ENCODE measurements at places on chromosomes 16 and 17.
A peak's percentile ranks its signal among the peaks of the same experiment; 100 is the strongest.

GRCh38 chr16:88618182-88618955 is 20.0 kb upstream of the IL17C start:
- no peak for DNase-seq

DNA sequence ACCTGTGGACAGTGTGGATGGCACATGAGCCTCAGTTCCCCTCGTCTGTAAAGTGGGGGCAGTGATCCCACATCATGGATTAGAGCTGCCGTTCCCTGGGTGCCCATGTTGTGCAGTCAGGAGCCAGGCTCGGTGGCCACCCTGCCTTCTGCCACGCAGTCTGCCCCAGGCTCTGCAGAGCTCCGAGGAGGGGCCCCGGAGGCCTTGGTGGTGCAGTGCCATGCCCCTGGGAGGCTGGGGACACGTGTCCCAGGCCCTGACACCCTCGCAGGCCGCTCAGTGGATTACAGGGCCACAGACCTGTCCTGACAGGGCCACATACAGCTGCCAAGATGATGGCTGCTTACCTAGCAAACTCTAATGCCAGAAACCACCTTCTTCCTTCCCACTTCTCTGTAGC is 59.7 kb upstream of the ZNF469 start:
- no peak for DNase-seq

DNA sequence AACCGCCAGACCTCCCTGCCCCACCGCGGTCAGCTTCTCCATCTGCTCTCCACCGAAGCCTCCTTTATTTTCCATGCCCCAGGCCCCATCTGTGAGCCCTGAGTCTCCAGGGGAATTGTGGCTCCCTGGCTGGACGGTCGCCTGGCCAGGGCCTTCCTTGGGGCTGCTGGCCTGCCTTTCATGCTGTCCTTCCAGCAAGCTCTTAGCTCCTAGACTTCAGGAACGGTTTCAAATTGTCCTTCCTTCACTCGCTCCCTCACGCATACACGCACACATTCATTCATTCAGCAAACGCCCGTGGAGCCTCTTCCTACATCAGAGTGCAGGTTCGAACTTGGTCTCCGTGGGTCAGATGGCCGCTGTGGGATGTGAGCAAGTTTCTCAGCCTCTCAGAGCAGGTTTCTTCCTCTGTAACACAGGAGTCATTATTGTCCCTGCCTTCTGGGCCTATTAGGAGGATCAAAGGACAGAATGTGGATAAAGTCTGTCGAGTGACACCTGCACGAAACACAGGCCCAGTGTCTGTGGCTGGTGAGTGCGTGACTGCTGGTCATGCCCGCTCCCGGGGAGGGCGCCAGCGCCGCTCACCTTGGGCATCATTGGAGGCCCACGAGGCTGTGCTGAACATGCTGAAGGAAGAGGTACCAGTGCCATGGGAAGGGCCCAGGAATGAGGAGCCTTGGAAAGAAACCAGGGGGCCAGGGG is 18.7 kb upstream of the GSE1 start:
- no peak for DNase-seq

DNA sequence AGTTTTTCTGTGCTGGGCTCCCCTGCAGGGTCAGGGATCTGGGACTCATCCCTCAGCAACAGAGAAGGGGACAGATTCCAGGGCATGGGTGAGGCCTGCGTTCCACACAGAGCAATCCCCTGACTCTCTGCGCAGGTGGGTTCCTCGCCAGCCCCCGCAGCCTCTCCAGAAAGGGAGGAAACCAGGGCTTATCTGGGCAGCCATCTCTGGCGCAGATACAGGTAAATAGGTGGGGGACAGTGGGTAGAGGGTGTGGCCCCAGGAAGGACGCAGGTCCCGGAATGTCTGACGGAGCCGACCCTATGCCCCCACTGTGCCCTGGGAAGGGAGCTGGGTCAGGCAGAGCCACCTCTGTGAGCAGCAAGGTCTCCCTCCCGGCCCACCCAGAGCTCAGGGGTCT is 23.2 kb downstream of the PIEZO1 start:
- no peak for DNase-seq

- DNase-seq: peak; percentile 43
These were observed 15.6 kb downstream of the TLE7 start for GRCh38 chr16:71426069-71426879.

DNA sequence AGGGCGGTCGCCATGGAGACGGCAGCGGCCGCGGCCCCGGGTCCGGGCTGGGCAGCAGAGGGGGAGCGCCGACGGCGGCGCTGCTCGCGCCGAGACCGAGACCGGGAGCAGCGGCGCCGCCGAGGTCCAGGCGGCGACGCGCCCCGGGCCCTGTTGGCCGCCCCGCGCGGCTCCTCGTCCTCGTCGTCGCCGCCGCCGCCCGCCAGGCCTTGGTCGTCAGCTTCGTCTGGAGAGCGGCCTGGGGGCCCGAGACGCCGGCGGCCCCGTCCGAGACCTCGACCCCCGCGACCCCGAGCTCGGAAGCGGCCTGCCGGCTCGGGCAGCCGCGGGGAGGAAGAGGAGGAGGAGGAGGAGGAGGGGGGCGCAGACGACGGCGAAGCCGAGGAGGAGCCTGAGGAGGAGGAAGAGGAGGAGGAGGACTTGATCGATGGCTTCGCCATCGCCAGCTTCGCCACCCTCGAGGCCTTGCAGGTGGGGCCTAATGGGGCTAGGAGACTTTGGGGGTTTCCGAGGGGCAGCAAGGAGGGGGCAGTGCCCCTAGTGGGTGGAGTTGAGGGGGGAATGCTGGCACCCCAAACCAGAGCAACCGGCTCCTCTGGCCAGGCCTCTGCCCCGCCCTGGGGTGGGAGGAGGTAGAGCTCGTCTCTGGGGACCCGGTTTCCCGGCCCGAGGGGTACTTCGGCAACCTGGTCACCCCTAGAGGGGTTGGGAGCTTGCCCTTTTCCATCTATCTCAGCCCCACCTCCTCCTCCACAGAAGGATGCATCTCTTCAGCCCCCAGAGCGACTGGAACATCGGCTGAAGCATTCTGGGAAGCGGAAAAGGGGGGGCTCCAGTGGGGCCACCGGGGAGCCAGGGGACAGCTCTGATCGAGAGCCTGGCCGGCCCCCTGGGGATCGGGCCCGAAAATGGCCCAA is 1.5 kb downstream of the FBRS start:
- DNase-seq: no peak

- peak; percentile 84 for DNase-seq
These were observed 290 bp downstream of the TLCD1 start for GRCh38 chr17:28725660-28726225.

- no peak for DNase-seq
These were observed 389.1 kb downstream of the HAPSTR1 start for GRCh38 chr16:9480503-9480902.

GRCh38 chr17:82104797-82105416 is 6.9 kb upstream of the FASN start:
- no peak for DNase-seq

DNA sequence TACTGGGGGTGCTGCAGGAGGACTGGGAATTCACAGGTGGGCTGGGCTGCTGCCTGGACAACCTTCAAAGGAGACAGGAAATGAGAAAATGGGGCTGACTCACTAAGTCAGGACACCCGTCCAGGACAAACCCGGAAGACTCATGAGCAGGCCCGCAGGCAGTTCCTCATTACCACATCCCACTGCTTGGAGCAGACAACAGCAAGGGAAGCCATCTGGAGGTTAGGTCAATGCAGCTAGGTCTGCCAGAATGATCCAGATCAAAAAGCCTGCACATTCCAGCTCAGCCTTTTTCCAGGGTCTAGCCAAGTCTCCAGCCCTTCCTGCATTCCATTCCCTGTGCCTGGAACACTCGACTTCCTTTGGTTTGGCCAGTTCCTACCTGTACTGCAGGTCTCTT is 536.5 kb upstream of the CDH11 start:
- peak; percentile 55 for DNase-seq

DNA sequence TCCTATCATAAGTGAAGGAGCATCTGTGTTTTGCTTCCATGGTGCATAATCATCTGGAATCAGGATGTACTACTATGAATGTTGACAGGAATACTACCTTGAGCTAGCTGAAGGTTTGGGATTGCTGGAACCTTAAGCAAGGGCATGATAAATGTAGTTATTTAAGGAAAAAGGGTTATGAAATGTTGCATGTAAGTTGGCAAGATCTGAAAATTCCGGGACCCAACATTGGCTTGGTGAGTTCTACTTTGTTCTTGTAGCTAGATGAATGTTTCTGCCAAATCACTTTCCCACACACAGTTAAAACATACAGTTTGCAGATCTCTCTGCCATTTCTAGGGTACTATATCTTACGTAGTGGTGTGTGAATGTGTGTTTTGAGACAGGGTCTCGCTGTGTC is 13.6 kb downstream of the RHOT1 start:
- DNase-seq: no peak

DNA sequence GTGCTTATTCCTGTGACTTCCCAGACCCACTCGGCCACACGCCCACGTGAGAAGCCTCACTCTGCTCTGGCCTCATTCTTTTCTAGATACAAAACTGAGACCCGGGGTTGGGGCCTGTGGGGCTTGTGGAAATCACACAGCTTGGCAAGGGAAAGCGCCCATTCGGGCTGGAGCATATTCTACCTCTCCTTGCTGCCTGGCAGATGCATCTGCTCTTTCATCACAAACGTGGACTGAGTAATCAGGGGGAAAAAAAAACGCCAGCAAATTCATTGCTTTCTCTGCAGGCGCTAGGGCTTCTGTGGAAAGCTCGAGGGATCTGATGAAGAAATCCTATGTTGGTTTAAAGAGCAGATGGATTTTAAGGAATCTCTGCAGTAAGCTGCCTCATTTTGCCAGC is 44.4 kb downstream of the DNAH9 start:
- no peak for DNase-seq

- DNase-seq: peak; percentile 56
These were observed 24.9 kb upstream of the DBNDD1 start for GRCh38 chr16:90044111-90044551.

- DNase-seq: no peak
These were observed 395.0 kb downstream of the SNX29 start for GRCh38 chr16:12371497-12371896.

DNA sequence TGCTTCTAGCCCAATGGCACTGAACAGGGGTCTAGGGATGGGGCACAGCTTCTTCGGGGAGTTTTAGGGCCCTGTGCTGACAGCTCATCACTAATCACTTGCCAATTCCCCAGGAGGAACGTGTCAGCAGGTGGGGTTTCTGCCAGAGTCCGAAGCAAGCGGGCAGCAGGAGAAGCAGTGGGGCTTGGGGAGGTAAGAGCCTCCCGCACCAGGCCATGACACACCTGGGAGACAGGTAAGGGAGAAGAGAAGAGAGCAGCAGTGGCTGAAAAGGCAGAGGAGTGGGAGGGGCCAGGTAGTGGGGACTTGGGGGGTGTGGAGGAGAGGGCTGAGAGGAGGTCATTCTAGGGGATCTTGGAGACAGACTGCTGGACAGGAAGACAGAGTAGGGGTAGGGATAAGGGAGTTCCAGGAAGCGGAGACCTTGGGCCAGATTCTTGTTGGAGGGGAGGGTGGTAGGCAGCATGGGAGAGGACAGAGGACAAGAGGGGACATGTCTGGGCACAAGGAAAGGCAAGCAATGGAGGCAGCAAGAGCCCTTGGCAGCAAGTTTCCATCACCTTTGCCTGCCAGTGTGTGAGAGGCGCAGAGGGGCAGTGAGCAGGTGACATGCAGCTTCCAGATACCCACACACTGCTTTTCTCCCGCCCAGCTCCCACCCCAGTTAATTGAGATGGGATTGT is 4.9 kb downstream of the PHOSPHO1 start:
- DNase-seq: no peak

GRCh38 chr16:35176449-35176848 is 1717.0 kb downstream of the TP53TG3F start:
- DNase-seq: no peak

DNA sequence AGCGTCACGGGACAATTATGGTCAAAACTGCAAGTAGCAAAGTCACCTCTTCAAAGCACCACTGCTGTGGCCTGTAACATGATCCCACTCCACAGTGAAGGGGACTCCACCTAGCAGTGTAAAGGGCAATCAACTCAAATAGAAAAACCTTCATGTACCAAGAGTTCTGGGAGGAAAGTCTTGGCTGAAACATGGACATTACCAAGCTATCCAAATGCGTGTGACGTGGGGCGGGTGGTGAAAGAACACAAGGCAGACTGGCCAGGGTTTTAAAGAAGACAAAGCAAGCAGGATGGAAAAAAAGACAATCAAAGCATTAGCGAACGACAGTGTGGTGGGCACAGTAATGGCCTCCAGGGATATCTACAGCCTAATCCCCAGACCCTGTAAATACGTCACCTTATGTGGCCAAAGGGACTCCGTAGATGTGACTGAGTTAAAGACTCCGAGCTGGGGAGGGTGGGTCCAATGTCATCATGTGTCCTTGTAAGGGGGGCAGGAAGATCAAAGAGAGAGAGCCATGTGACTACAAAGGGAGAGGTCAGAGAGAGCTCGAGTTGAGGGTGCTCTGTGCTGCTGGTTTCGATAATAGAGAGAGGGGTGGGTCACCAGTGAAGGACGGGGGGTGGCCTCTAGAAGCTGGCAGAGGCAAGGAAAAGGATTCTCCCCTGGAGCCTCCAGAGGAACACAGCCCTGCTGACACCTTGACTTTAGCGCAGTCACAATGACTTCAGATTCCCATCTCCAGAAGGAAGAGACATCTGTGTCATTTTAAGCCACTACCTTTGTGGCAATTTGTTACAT is 6.0 kb downstream of the HSDL1 start:
- no peak for DNase-seq

GRCh38 chr16:88705076-88705684 is 1.0 kb downstream of the RNF166 start:
- no peak for DNase-seq

DNA sequence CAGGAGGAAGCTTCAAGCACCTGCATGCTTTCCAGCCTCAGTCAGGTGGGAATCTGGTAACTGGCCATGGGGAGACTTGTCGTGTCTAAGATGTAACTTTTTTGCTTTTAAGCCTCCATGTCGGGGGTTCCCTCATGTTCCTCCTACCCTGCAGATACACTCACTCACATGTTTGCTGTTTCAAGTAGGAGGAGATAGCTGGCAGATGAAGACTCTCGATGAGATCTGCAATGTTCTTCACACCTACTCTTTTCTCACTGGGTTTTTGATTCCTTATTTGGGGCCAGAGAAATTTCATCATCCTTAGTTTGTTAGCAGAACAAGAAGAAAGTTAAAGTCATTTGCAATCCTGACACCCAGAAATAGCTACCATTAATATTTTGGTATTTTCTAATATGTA is 24.7 kb downstream of the UTP4 start:
- DNase-seq: no peak
